CD4-positive, alpha-beta T cell treated with Interleukin-17A for 4 hours (primary cell): ENCODE measurements at places on chromosomes 2 and 18.
A peak's percentile ranks its signal among the peaks of the same experiment; 100 is the strongest.

GRCh38 chr2:42618116-42618515 lies 49.7 kb downstream of the MTA3 start:
- no peak for DNase-seq

GRCh38 chr2:136932700-136933099 lies 167.4 kb downstream of the THSD7B start:
- DNase-seq = no peak

GRCh38 chr2:100721693-100722092 lies 98.2 kb upstream of the NPAS2 start:
- DNase-seq = no peak

GRCh38 chr2:27370816-27371620 lies 602 bp downstream of the SNX17 start:
- DNase-seq = peak; percentile 34

- DNase-seq = no peak
Measured at GRCh38 chr2:66582987-66583880, 148.3 kb downstream of the MEIS1 start.

DNA sequence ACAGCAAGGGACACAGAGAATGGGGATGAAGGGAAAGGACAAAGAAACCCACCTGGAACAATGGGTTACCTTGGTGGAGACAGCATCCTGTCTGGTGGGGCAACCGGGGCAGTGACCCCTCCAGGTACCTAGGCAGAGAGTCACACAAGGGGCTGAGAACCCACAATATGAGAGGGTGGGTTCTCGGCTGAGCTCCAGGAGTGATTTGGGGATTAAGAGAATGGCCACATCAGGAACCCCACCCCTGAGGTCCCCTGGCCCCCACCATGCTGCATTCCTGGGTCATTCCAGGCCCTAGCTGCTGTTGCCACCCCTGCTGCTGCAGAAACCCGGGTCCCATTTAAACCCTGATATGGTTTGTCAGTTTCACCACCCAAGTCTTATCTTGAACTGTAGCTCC lies 172.3 kb downstream of the RTP5 start:
- no peak for DNase-seq

- DNase-seq = no peak
Measured at GRCh38 chr2:235529621-235530020, 35.8 kb downstream of the AGAP1 start.

GRCh38 chr2:56754066-56754615 lies 570.4 kb downstream of the CCDC85A start:
- no peak for DNase-seq

GRCh38 chr2:189391201-189391600 lies 50.1 kb upstream of the WDR75 start:
- no peak for DNase-seq

- DNase-seq = no peak
Measured at GRCh38 chr18:12742453-12742852, 39.6 kb downstream of the PSMG2 start.

DNA sequence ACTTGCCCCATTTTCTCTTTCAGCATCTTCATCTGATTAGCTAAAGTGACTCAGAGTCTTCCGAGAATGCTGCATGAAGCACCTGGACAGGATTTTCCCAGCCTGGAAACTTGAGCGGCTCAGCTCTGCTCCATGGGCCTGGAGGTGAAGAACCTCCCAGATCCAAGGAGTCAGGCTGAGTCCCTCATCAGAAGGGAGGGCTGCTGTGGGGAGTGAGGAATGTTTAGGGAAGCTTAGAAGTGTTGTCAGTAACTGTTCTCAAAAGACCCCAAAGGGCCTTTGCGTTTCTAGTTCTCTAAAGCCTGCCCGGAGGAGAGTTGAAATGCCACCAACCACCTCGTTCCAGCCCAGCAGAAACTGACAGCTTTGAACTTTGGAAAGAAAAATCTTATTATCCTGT lies 157.1 kb downstream of the CLIP4 start:
- DNase-seq = no peak

DNA sequence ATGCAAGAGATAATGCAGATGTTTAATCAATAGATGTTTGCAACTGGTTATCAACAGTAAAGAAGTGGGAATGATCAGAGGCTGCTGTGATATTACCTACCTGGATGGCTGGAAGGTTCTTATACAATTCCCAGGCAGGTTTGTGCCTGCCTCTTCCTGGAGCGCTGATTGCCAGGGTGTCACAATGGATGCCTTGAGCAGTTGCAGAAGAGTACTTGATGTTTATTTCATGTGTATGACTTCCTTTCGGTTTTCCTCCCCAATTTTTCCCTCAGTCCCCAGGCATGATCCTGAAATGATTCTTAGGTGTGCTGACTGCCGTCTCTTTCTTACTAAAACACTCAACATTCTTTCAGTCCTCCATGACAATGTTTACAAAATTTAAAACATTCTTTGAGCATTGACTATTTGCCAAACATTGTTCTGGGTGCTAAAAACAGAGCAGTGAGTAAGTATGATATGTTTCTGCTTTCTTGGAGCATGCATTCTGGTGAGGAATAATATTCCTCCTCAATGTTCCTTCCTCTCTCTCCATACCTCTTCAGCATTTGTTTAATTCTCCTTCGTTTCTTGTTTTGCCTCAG lies 416.6 kb upstream of the TRIB2 start:
- DNase-seq = no peak

DNA sequence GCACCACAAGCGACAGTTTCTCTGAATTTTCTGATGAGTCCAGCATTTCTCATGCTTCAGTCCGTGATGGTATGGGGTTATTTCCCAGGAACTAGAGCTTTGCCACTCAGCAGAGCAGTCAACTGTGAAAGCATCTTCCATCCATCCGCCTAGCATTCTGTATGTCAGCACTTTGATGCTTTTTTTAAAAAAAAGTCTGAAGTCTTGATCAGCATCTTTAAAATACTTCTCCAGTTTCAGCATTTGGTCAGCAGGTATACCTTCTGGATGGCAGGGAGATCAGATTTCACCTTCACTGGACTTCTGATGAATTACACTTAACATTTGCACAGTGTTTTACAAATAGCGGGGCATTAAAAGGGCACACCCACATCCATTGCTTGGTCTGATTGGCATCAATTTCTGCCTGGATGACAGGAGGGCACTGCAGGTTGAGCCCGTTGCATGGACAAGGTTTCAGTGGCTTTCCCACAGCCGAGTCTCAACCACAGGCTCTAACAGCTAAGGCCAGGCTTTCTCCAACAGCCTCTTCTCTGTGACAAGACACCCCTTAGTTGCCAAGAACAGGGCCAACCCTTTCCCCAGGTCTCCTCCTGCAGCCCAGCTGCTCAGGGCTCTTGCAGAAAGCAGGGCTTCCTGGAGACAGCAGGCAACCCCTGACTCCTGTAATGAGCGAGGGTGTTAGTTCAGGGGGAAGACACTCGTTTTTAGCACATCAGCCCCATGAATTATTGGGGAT lies 54.0 kb downstream of the EMILIN2 start:
- no peak for DNase-seq

- peak; percentile 44 for DNase-seq
Measured at GRCh38 chr2:241217320-241218031, 29.0 kb downstream of the ANO7 start.

DNA sequence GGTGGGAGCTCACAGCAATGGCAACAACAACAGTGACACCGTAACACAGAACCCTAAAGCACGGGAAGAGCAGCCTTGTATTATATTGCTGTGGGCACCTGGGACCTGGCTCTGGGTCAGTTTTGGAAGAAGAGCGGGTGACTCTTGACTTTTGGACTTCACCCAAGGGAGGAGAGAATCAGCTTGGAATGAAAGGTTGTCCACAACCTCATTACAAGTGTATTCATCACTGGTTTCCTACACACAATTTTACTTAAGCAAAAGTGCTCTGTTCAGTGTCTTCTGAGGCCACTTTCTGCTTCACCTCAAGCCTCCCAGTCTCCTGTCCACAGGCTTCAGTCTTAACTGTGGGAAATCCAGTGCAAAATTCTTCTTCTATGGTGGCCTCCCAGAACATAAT lies 263.8 kb downstream of the KCNE4 start:
- no peak for DNase-seq

DNA sequence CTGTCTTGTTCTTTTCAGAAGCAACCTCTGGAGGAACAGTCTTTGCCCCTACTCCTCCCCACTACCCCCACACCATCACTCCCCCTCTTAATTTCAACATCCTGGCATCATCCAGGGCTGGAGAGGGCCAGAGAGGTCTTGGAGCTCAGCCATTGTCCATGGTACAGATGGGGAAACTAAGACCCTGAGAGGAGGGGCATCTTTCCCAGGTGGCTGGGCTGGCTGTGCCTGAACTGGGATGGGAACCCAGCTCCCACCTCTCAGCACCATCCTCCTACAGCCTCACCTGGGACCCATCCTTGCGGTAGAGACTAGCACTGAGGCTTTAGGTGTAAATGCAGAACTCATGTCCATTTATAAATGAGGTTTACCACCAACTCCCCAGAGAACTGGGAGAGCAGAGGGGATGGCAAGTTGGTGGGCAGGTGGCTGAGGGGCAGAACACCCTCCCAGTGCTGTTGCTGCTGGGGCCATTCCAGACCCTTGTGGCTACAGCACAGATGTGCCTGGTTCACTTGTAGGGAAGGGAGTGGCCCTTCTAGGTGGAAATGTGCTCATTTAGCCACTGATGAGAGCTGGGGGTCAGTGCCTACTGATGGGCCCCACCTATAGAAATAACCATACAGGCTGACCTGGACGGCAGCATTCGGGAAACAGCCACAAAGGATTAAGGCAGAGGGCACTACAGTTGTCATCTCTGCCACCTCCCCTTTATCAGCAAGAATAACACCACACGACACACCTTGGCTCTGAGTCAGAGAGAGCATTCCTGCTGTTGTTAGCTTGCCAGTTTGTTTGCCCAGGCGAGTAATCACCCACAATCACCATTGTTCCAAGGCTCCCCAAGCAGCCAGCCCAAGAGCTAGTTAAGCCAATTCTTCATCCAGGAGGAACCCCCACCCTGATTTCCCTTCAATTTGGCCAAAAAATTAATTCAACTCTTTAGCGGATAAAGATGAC lies 2.1 kb downstream of the MLPH start:
- no peak for DNase-seq

GRCh38 chr2:219643788-219644398 lies 16.5 kb downstream of the SLC4A3 start:
- no peak for DNase-seq

DNA sequence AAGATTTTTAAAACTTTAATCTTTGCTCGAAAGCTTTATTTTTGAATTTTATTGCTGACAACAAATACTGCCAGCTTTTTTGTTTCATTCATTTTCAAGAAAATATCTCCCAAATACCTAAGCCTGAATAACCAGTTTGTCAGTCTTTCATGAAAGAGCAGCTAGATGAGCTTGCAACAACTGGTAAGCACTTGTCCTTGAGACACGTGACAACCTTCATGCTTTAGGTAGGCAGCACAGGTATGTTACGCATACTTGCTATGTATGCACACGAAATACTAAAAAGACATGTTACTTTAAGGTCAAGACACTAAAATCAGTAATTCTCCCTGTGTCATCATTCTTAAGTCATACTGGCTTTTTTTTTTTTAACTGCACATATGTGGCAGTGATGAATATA lies 12.3 kb downstream of the CEBPZ start:
- no peak for DNase-seq

GRCh38 chr2:111239107-111239506 lies 118.4 kb downstream of the BCL2L11 start:
- DNase-seq = no peak
